ENCODE measurements at places on chromosomes 3 and 15.

GRCh38 chr3:108037770-108038169, 53.1 kb downstream of the CD47 start:
- DNase-seq = no peak

DNA sequence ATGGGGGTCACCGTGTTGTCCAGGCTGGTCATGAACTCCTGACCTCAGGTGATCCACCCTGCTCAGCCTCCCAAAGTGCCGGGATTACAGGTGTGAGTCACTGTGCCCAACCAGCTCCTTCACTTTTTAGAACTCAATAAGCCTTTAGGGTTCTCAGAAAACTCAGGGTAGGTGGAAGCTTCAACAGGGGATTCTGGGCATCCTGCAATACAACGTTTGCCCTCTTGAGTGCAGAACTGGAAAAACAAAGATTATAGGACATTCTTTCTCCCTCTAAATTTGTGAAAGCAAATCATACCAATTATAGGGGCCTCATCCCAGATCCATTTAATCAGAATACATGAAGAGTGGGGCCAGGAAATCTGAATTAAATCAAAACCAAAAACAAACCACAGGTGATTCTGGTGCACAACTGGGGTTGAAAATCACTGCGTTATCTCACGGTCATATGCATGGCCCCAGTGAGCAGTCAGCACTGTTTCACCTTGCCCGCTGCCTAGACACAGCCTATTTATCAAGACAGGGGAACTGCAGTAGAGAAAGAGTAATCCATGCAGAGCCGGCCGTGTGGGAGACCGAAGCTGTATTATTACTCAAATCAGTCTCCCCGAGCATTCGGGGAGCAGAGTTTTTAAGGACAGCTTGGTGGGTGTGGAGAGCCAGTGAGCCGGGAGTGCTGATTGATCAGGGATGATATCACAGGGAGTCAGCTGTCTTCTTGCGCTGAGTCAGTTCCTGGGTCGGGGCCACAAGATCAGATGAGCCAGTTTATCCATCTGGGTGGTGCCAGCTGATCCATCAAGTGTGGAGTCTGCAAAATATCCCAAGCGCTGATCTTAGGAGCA, 58.4 kb downstream of the TMEM44 start:
- DNase-seq = no peak

DNA sequence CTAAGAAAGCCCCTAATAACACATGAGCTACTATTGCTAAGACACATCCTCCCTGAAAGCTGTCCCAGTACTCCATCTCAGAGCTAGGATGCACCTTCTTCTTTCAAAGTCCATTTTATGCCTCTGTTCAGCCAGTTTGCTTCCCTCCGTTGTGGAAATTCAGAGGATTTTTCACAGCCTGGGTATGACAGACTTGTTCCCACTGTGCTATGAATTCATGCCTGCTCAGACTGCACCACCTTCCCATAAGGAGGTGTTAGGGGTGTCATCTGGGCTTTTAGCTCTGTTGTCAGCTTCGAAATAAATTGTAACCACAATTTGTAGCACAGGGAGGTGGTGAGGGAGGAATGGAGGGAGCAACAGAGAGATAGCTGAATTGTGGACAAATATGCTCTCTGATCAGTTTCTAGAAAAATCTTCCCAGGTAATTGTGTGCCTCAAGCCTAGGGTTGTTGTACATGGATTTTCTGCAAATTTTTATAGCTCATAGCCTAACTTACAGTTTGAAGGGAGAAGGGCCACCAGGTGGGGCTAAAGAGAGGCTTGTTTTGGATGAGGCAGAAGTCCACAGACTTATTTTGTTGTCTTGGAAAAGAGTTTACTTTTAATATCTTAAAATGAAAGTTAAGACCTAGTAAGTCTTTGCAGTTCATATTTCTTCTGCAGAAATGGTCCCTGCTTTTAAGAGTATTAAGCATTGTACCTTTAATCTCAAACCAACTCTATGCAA, 462.0 kb downstream of the PDCD6IP start:
- DNase-seq = peak; percentile 2

DNA sequence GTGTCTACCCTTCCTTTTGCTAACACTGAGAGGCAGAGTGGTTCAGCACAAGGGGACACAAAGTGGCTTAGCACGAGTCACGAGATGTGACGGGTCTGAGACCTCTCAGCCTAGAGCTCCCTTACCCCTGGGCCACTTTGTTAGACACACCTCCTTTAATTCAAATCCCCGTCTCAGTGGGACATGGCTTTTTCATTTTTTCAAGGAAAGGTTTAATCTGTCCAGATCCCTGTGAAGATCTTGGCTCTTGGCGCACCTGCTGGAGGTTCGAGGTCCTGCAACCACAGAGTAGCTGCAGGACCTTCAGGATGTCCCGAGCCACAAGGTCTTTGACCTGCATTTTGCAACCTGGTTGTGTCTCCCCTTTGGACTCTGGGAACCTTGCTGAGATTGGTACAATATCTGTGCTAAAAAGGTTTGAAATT, 52.0 kb downstream of the LPP start:
- DNase-seq = no peak

GRCh38 chr3:45705839-45706808, 16.9 kb downstream of the SACM1L start:
- no peak for DNase-seq

DNA sequence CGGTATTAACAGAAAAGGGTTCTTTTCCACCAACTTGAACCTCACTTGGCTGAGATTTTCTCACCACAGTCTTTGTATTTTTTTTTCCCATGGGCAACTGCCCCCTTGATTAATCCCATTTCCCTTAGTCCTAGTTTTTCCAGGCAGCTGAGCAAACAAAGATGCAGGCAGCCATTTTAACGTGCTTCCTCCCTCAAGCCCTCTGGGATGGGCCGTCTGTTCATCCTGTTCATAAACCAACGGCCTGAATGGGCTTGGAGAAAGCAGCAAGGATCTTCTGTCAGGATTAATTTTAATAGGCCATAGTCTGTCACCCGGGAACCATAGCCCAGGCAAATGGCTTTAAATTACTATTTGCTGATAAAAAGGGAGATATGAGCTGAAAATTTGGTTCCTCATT, 10.4 kb upstream of the POLR2M start:
- DNase-seq = no peak

DNA sequence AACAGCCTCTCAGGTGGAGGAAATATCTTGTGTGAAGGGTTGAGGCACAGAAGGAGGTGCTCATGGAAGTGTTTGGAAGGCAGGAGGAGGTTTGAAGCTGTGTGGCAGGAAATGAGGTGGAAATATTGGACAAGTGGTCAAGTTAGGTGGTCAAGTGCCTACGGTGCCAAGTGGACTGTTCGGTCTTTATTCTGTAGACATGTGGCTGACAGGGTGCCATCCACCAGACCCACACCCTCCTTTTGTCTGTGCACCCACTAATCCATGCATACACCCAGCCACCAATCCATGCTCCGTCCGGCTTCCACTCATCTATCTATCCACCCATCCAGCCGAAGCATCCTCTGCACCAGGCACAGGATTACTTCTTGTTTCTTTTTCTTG, 2.2 kb downstream of the SLC6A20 start:
- no peak for DNase-seq

DNA sequence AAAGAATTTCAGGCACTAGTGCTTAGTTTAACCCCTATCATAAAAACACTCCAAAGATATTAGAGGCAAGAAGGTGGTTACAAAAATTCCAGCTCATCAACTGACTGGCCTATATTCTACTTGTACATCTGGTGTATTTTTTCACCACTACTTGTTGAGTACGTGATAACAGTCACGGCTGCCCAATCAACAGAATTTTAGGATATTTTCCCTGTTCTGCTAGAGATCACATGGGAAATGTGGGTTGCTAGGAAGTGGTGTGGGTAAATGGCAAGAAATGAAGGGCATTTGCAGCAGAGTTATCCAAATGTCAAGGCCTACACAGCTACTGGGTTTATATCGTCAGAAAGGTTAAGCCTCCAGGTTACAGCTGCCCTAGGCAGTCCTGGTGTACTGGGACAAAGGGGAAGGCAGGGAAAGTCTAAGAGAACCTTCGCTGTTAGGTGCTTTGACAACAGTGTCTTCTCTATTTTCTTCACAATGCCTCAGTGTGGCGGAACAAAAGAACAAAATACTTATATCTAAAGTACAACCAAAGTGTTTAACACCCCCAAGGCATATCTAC, 81.9 kb downstream of the FMN1 start:
- no peak for DNase-seq

- DNase-seq = no peak
Measured at GRCh38 chr3:65855370-65856100, 183.2 kb downstream of the MAGI1 start.

DNA sequence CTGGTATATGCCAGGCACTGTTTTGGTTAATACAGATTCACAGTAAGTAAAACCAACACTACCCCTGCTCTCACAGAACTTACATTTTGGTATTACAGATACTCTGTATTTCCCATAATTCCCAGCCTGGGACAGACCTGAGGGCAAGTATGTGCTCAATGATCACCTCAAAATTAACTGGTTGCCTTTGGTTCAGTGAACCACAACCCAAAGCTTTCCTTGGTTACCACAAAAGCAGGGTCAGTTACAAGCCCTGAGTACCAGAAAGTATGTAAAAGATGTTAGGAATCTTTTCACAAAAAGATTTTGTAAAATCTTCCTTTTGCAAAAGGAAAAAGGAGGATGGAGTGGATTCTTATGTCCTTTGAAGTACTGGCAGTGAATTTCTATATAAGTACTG, 72.2 kb upstream of the GUCA1C start:
- DNase-seq = no peak

GRCh38 chr3:13483286-13483685, 3.2 kb downstream of the HDAC11 start:
- DNase-seq = no peak

DNA sequence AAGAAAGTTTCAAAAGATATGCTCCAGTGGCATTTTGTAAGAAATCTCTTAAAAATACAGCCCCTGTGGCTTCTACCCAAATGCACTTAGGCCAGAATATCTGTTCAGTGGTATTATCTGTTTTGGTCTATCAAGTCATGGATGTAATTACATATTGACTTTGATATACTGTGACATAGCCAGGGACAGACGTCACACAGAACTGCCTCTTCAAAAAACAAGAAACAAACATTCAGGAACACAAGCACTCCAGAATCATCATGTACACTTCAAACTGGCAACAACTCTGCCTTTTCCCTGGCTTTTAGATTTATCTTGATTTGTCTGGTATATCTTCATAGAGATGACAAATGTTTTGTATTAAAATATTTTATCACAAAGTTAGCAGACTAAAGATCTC, 240.3 kb downstream of the IL5RA start:
- DNase-seq = no peak
